ENCODE measurements at places on chromosomes 5 and 9.

GRCh38 chr9:81375187-81376100 lies 313.9 kb downstream of the TLE1 start:
- DNase-seq, result no peak

DNA sequence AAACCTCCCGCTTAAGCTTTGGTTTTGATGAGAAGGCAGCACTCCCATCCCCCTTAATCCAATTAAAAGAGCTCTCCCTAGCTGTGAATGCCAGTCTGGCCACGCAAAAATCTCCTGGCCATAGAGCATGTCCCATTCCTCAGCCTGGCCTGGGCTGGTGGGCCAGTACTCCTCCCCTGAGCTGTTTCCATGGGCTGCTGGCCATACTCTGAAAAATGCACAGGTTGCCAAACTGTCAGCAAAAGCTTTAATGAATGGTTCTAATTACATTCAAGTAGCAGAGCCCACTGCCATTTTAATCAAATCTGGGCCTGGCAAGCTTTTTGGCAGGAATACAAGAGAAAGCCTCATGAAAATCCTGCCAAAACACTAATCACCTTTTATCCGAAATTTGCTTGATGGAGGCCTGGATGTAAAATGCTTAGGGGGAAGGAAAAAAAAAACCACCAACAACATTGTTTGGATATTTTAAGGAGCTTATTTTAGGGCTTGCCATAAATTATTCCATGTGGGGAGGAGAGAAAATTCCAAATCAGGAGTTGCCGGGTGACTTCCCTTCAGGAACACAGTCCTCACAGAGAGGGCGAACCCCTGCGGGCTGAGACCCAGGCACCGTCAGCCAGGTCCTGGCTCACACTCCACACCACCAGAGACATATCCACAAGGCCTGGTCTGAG lies 243.3 kb downstream of the SEC61B start:
- DNase-seq, result no peak

DNA sequence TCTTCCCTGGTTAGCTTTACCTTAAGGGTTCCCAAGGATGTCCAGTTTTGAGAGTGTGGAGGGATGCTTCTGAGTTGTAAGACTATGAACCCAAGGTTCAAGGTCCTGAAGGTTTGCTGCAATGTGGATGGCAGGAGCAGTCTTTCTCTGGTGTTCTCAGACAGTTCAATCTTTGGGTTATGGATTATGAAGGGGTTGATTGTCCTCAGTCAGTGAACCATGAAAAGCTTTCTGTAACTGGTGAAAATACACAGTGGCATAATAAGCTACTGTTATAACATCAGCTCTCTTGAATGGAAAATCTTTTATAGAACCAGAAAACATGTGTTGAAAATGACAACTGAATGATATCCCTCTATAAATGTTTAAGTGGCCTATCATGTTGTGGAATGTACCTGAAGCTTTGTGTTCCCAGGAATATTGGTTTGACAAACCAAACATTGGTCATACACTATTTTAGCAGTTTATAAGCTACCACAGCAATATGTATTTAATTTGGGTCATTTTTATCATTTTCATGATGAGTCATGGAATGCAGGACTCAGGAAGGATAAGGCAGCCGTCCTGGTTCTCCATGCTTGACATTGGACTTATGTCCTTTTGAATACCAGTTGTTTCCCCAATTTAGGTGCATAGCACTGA lies 1041.8 kb upstream of the ARRDC3 start:
- DNase-seq, result no peak

DNA sequence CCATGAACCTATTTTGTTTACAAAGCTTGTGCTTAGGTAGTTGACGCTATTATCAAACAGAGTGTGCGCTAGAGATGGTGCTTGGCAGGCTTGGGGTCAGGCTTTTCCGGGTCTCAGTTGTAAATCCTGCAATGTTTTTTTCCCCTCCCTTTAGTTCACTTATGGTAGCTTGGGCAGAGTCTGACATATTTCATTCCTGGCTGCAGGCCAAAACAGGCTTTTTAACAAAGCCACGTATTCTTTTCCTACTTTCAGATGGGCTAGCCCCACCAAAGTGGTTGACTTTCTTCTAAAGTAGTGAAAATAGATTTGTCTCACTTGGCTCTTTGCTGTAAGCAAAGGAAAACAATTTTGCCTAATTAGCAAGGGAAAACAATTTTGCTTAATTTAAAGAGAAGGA lies 58.0 kb upstream of the FBN2 start:
- no peak for DNase-seq

- DNase-seq, result no peak
Observed at GRCh38 chr5:142544946-142545649, 140.8 kb downstream of the FGF1 start.

DNA sequence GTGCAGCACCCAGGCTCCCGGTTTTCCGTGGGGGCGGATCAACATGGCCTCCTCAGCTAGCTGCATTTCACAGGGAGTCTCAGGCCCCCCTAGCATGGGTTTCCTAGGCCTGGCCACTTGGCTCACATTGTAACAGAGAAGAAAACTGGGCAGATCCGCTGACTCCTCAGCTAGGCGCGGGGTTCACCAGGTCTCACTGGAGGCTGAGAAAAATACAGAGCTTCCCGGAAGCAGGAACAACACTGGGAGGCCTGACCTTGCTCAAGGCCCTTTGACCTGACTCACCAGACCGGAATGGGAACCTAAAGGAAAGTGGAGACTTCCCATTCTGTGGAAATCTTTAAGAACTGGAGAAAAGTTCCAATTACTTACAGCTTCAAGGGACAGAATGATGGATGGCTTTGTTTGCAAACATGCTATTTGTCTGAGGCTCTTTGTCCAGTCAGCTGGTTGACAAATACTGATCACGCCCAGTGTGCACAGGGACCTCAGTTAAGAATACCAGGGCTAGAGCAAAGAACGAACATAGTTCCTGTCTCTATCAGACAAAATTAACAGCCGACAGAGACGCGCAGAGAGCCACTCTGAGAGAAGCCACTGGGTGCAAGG lies 88.7 kb upstream of the LRRTM2 start:
- no peak for DNase-seq

- DNase-seq, result no peak
Observed at GRCh38 chr5:172493461-172493860, 39.1 kb upstream of the SH3PXD2B start.

GRCh38 chr5:99878830-99879229 lies 656.3 kb upstream of the FAM174A start:
- no peak for DNase-seq

GRCh38 chr5:174242573-174242972 lies 197.1 kb downstream of the NSG2 start:
- no peak for DNase-seq

GRCh38 chr5:147413266-147413665 lies 96.6 kb downstream of the DPYSL3 start:
- no peak for DNase-seq

- no peak for DNase-seq
Observed at GRCh38 chr5:88298425-88298824, 29.8 kb upstream of the TMEM161B start.

GRCh38 chr9:68577774-68578591 lies 37.3 kb upstream of the TMEM252 start:
- DNase-seq, result no peak

DNA sequence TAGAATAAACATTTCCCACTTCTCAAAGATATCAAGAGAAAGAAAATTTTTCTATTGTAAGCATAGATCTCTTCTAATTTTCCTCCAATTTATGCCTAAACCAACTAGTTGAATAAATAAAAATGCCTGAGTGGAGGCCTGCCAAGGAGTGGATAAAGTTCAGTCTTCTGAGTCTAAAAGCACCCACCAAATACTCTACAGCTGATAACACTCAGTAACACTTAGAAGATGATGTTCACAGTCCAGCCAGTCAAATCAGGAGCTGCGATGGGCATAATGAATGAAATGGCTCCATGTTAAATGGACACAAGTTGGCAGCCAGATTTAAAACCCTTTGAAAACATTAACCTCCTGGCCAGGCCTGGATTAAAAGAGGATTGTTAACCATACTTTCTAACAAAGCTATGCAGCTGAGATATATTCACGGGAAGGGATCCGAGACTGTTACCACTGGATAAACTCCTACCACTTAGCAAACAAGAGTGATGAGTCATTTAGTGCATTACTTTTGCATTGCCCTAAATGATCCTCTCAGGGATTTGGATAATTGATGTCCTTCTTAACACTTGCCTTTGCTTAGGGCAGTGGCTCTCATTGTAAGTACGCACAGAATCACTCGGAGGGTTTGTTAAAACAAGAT lies 63.7 kb upstream of the CCDC112 start:
- DNase-seq, result no peak

DNA sequence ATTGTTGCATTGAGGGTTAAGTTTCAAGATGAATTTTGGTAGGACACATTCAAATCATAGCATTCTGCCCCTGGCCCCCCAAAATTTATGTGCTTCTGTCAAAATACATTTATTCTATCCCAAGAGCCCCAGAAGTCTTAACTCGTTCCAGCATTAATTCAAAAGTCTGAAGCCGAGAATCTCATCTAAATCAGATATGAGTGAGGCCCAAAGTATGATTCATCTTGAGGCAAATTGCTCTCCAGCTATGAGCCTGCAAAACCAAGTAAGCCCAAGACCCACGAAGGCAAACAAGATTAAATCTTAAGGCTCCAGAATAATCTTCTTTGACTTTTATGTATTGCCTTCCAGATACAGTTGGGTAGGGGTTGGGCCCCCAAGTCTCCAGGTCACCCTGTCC lies 19.2 kb downstream of the TNPO1 start:
- no peak for DNase-seq

GRCh38 chr9:8694983-8695588 lies 895.5 kb upstream of the DMAC1 start:
- no peak for DNase-seq

- DNase-seq, result no peak
Observed at GRCh38 chr5:135151256-135151655, 117.2 kb upstream of the PITX1 start.

DNA sequence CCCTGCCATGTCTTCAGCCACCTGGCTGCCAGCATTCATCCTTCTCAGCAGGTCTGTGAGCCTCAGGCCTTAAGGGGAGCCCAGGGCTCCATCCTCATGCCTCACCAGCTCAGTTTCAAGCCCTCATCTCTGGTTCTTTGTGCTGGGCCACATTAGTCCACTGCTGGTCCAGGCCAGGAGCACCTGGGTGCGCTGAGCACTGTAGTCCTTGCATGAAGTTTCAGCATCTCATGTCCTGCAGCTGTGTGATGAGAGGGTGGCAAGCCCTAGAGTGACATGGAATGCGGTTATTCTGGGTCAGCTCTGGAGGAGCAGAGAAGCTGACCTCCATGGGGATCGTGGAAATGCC lies 42.7 kb downstream of the COL5A1 start:
- no peak for DNase-seq

DNA sequence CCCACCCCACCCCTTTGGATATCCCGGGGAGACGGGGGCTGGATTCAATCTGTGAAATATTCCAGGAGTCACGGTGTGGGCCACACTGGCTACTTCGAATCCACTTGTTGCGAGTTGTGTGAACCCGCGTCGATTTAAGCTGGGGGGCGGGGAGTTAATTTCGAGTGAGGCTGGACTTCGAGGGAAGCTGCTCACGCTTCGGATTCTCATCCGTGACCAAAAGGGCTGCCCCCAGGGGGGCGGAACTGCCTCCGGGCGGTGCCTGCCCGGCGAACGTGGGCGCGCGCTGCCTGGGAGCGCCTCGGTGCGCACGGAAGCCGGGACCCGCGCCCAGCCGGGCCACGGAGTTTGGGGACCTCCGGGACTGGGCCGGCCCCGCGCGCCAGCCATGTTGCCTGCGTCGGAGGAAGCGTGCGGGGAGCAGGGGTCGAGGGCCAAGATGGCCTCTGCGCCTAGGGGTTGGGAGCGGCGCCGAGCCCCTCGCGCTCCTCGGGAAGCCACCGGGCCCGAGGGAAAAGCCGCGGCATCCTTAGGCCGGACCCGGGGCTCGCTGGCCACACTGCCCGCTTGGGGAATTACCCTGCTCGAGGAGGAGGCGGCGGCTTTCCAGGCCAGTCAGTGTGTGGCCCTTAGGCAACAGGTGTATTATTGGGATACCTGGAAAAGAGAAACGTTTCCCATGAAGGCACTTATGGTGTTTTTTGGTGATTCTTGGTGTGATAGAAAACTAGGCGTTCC lies 975 bp downstream of the OCLN start:
- DNase-seq, result peak; percentile 18

GRCh38 chr9:133304158-133304470 lies 29.1 kb upstream of the ABO start:
- no peak for DNase-seq

GRCh38 chr9:4235871-4236804 lies 63.7 kb downstream of the GLIS3 start:
- DNase-seq, result no peak

- DNase-seq, result no peak
Observed at GRCh38 chr5:179438011-179438441, 92.8 kb upstream of the ADAMTS2 start.

- no peak for DNase-seq
Observed at GRCh38 chr5:71953866-71954265, 153.4 kb upstream of the MAP1B start.

DNA sequence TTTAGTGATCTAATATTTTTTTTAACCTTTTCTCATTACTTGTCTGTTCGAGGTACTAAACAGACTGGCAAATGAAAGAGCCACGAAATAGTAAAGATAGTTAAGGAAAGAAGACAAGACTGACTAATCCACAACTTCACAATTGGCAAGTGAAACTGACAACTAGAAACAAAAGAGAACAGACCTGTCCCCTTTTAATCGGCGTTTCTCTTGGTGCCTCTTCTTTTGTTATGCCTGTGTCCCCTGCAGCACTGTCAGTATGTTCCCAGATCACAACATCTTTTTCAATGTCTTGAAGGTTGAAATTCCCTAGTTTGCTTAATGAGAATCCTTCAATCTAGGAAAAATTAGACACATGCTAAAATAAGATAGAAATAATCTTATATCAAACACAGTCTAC lies 26.1 kb downstream of the TUT7 start:
- no peak for DNase-seq

DNA sequence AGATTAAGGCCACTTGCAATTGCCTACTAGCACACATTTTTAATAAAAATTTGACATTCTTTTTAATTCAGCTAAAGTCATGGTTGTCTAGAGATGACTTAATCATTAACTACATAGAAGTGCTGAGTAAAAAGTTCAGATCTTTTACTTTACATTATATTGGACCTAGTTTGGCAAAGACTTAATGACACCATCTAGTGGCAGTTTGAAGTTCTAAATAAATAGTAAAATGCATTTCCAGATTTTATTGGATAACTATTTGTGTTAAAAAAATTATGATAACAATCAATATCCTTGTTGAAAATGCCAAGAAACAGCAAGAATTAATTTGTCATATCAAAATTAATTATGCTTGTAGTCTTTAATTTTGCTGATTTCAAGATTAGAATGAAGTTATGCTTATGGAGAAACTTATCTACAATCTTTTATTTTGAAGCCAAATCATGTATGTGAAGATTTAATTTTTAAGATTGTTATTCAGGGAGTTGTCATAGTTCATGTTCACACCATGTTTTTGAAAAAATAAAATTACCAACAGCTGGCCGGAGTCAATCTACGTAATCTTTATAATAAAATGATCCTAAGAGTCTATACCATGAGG lies 69.6 kb upstream of the PJA2 start:
- no peak for DNase-seq

GRCh38 chr9:129587487-129588262 lies 33.2 kb downstream of the C9orf50 start:
- DNase-seq, result no peak
